ENCODE measurements at places on chromosomes 3 and 15.
A peak's percentile ranks its signal among the peaks of the same experiment; 100 is the strongest.

- no peak for DNase-seq
These were observed 108.6 kb downstream of the RPLP1 start for GRCh38 chr15:69561071-69561784.

- peak; percentile 31 for DNase-seq
These were observed 4.0 kb downstream of the TEX9 start for GRCh38 chr15:56369234-56369633.

DNA sequence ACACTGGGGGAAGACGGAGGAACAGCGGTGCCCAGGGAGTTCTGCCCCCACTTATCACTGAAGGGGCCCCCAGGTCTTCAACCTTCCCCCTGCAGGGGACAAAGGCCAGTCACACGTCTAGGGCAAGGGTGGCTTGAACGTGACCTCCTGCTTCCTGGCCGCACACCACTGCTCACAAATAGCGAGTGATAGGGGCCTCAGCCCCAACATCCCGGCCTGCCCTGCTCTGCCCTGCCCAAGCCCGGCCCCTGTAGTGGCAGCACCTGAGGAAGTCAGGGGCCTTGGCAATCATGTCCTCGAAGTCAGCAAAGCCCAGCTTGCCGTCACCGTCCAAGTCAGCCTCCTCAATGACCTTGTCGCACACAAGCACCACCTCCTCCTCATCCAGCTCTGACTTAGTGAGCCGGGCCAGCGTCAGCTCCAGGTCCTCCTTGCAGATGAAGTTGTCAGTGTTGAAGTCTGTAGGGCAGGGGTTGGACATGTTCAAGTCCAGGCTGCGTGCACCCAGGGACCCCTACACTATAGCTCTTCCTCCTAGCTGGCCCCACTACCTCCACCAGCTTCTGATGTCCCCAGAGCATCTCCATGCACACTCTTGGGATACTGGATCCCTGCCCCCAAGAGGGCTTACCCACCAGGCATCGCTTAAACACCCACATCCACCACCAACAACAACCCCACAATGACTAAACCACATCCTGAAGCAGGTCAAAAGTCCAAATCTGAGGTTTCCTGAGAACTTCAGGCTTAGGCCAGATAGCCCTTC, 13.3 kb downstream of the SH2D7 start:
- DNase-seq: no peak

DNA sequence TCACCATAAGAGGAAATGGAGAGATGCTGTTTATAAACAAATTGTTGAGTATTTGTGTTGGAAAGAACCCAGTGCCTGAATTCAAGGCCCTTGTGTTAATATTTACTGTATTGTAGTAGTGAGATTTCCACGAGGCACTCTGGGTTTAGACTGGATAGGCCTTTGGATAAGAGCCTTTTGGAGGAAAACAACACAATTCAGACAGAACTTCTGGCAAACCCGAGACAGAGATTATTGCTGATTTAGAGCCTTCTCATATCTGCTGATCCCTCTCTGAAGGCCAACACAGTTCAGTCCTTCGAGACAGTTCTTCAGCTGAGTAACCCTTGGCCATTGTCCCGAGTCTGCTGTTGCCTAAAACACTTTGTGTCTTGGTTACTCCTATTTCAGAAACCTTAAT, 55.7 kb downstream of the LMCD1 start:
- DNase-seq: no peak

GRCh38 chr3:197312431-197312830, 14.0 kb upstream of the DLG1 start:
- no peak for DNase-seq

- DNase-seq: no peak
These were observed 203.9 kb downstream of the VGLL3 start for GRCh38 chr3:86787091-86787490.

DNA sequence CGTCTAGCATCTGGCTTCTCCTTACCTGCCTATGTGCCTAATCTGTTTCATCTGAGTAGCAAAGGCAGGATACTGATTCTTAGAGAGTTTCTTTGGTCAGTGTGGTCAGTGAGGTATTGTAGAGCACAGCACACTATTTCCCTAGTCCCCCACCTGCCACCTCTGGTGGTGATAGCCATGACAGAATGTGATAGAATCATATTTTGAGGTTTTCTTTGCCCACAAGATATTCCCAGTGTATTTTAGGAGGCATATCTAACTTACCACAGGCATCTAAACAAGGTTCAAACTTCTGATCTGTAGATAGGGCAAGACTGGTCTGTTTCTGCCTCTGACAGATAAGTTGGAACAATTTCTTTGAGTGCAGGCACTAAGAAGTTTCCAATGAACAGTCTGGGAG, 188.0 kb downstream of the SOX2 start:
- no peak for DNase-seq

DNA sequence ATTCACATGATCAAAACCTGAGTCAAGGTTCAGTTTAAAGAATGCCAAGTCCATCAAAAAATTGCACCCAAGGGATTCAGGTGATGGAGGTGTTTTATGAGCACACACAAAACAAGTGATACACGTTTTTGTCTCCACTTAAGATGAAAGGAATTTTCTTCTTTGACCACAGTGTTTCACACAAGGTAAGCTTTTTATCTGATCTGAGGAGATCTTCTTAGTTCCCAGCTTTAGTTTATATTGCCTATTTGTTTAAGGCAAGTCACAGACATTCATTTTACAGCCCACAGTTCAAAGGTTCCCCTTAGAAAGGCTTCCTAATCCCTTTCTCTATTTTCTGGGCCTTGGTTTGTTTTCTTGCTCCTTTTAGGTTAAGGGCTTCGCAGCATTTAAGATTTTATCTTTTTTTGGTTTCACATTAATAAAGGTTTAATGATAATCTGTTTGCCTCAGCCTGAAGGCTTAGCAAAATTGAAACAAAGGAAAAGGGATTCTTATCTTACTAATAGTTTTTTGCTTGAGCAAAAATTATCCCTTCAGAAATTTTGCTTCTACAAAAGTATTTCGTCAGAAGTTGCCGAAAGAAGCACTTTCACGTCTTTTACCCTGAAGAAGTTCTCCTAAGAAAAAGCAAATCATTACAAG, 420.5 kb upstream of the NAALADL2 start:
- DNase-seq: no peak
